Brain pericyte (primary cell): ENCODE measurements at places on chromosomes 1 and 21.

DNA sequence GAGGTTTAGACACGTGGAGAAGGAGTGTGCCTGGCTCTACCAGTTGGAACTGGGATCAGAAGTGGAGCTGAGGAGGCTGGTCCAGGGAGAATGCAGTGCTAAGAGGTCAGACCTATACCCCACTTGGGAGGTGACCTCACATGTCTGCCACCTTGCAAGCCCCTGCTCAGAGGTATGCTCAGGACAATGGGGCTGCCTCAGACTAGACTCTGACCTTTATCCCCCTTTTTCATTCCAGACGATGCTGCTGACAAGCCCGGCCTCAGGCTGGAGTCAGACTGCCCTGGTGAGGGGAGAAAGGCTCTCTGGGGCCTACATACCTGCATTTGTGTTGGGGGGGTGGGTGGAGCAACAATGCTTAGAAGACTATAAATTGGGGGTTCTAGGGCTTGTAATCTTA, 5.2 kb downstream of the KCNJ10 start:
- DNase-seq, result no peak

DNA sequence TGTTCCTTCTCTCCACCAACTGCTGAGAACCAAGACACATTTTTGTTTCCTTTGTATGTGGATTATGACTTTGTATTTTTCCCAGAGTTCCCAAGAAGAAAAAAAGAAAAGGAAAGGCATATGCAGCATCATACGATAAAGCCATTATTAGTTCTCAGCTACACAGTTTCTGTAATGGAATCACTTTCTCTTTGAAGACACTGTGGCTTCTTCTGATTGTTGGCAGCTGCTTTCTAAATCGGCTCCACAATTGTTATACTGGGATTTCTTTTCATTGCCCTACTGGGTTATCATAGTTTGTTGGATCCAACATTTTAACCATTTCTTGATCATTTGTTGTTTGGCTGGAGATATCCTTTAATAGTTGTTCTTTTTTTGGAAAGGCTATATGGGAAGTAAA, 89.5 kb upstream of the HIVEP3 start:
- no peak for DNase-seq

DNA sequence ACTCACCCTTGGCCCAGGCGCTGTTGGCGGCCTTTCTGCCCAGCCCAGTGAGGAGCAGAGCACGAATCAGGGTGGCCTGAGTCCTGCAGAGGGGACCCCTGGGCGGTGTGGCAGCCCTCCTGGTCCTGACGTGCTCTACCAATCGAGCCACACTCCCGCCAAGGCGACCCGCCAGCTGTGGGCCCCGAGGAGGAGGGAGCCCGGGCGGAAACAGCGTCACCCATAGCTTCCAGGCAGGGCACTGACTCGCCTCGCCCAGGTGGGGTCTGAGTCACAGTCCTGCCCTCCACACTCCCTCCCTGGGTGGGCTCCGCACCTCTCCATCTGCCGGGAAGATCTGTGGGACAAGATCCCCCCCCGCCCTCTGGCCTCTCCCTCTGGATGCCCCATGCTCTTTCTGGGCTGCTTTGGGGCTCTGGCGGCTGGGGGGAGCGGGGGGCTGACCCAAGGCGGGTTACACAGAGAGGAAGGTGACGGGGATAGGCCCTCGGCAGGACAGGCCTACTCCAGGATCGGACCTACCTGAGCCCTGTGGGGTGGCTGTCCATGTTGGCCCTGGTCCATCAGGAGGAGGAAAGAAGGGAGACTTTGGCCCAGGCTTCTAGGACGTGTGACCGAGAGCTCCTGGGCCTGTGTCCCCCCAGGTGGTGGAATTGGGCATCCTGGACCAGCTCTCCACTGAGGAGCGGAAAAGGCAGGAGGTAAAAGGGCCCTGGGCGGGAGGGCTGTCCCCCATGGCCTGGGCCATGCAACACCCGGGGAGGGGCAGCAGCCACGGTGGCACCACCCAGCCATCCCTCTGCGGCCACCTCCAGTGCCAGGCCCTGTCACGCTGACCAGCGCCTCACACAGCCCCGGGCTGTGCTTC, 14.0 kb downstream of the ARHGEF16 start:
- no peak for DNase-seq

- no peak for DNase-seq
Measured at GRCh38 chr1:231407547-231408396, 14.3 kb downstream of the EGLN1 start.

DNA sequence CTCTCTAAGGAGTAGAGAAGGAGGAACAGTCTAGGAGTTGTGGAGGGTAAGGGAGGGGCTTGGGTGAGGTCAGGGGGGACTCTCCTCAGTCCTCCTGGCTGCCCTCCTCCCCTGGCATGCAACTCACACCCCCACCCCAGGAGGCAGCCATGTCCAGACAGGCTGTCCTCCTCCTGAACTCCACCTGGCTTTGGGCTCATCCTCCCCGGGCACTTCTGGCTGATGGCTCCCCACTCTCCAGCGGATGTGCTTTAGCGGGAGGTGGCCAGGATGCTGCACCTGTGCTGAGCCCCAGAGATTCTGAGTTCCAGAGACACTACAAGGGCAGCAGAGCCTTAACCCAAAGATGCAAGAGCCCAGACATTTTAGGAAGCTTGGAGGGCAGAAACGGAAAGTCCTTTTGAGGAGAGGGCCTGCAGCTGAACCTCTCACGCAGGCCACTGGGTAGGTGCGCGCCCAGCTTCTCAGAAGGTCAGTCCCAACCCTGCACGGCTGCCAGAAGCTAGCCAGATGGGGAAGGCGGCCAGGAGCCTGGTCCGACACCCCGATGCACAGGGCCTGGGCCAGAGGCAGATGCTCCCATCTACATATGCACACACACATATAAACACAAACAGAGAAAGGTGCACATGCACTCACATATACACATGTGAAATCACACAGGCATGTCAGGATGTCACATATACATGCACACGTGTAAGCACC, 83.4 kb downstream of the PDE9A start:
- no peak for DNase-seq

GRCh38 chr1:148385371-148386030, 97.6 kb downstream of the PPIAL4G start:
- no peak for DNase-seq

DNA sequence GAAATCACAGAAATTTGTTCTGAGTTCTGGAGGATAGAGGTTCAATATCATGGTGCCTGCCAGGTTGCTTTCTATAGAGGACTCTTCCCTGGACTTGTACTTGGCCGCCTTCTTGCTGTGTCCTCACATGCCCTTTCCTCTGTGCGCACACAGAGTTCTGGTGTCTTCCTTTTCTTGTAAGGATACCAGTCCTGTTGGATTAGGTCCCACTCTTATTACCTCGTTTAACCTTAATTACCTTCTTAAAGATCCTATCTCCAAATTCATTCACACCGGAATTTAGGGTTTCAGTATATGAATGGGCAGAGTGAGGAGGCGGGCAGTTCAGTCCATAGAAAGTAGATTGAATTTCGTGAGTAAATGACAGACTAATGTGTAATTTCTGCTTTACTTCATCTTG, 413.9 kb downstream of the NCAM2 start:
- no peak for DNase-seq

DNA sequence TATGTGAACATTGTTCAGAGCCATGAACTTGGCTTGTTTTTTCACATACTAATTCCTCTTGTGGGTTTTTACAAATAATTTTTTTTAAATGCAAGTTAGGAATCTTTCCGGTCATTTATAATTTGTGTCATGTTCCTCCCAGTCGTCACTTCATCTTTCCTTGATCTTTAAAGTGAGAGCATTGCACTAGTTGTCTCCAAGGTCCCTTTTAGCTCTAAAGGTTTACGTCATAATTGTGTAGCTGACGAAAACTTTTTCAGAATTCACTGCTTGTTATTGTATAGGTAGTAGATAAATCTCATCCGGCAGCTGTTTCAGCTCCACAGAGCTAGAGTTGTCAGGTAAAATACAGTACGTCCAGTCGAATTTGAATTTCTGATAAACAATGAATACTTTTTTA, 33.6 kb downstream of the SOAT1 start:
- DNase-seq, result no peak

DNA sequence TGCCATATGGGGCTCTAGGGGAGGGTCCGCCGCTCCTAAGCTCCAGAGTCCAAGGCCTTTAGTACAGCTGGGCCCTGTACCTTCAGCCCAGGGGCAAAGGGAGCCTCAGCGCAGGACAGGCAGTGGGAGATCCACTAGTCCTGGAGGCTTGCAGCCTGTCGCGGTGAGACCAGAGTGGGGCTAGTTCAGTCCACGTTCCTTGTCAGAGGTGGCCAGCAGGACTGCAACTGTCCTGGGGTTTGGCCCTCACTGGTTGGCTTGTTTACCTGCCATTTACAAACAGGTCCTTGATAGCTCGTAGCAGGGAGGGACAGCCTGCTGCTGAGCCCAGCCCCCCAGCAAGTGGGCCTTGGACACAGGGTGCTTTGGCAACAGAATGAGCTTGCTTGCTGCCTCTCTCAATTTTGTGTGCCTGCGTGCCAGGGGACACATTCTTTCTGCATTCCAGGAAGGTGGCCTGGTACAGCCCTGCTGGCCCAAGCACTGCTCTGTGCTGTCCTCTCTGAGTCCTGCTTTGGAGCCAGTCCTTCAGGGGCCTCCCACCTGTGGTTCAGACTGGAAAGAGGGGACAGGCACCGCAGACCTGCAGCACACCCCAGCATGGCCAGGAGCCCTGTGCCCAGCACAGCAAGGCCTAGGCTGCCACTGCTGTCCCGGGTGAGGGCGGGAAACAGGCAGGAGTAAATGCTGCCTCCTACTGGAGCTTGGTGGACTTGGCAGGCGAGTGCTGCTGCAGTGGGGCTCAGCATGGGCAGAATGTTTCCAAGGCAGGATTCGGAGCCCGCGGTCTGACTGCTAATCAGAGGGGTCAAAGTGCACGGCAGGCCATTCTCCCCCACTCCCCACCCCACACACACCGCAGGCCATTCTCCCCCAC, 15.2 kb downstream of the H6PD start:
- no peak for DNase-seq

DNA sequence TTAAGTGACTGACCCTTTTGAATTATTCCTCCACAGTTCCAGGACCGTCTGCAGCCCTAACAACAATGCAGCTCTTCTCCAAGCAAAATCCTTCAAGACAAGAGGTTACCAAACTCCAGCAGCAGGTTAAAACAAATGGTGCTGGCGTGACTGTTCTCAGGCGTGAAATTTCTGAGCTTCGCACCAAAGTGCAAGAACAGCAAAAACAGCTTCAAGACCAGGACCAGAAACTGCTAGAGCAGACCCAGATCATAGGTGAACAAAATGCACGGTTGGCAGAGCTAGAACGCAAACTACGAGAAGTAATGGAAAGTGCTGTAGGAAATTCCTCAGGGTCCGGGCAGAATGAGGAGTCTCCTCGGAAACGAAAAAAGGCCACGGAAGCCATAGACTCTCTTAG, 25.7 kb upstream of the DEGS1 start:
- no peak for DNase-seq

- no peak for DNase-seq
Measured at GRCh38 chr1:91604632-91605031, 104.0 kb downstream of the CDC7 start.

DNA sequence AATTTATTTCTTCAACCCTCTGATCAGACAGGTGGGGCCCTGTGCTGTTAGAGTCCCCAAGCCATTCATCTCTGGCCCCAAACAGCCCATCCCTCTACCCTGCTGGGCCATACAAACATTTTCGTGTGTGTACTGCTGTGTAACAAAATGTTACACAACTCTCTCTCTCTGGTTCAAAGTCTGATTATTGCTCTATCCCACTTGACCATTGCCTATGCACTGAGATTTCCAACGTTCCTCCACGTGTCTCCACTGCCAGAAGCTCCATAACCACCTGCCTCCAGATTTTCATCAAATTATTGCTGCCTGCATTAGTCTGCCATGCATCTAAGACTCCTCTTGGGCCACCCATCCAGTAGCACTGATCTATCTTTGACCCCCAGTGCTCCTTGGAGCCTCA, 104.8 kb downstream of the ELAVL4 start:
- DNase-seq, result no peak

- no peak for DNase-seq
Measured at GRCh38 chr1:100860397-100860991, 34.1 kb downstream of the EXTL2 start.

GRCh38 chr21:42626171-42626570, 27.2 kb upstream of the PDE9A start:
- no peak for DNase-seq

- no peak for DNase-seq
Measured at GRCh38 chr1:45297666-45298356, 28.9 kb upstream of the HPDL start.

GRCh38 chr1:197092491-197093023, 25.5 kb upstream of the F13B start:
- no peak for DNase-seq
